ENCODE measurements at places on chromosomes 7 and 10.

GRCh38 chr10:63133821-63134557 is 861 bp downstream of the NRBF2 start:
- no peak for DNase-seq

GRCh38 chr7:73879977-73880681 is 19.2 kb downstream of the TMEM270 start:
- DNase-seq, result no peak

- DNase-seq, result no peak
Observed at GRCh38 chr10:104080762-104081161, 4.9 kb downstream of the COL17A1 start.

- no peak for DNase-seq
Observed at GRCh38 chr10:57395923-57396322, 871.8 kb downstream of the IPMK start.

DNA sequence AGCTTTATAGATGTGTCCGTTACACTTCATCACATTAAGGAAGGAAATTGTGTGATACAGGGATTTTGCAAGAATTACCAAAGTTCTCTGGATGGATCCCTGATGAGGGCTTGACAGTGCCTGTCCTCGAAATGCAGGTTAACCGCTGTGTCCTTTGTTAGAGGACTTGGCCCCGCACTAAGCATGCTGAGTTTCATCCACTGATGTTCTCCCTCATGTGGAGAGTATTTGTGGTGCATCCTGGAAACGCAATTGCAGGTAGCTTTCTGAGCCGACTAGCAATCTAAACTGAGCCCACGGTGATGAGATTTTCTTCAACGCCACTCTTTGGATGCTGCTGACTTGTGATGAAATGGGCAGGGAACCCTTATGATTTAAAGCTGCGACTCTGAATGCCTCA is 71.9 kb upstream of the STK17A start:
- no peak for DNase-seq

Data from activated T-helper 1 cell treated with anti-CD3 and anti-CD28 coated beads, Interleukin-2, amount 50 U/mL, for 16 hours (primary cell).